Stimulated activated CD4-positive, alpha-beta T cell treated with anti-CD3 and anti-CD28 coated beads, Interleukin-1b, Interleukin-23, amount 100 ng/mL, for 48 hours (primary cell): ENCODE measurements at places on chromosomes 7 and 10.
A peak's percentile ranks its signal among the peaks of the same experiment; 100 is the strongest.

DNA sequence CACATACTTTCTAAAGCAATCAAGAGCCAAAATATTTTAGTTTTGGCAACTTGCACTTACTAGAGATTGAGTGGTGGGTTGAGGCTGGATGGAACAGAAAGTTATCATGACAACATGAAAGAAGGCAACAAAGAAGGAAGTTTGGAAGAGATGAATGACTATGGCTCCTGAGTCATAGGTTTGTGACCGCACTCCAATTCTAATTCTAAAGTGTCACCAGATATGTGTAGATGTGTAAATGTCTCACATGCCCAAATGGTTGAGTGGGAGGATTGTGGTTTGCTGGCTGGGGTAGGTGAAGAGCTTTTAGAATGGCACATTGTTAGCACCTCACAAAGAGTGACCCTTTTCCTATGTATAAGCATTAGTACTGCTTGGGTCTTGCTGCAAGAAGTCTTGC lies 20.2 kb downstream of the TAS2R16 start:
- DNase-seq: no peak

- DNase-seq: no peak
These were observed 47.4 kb upstream of the USP6NL start for GRCh38 chr10:11658801-11659368.

GRCh38 chr10:116654816-116655215 lies 34.1 kb downstream of the PNLIPRP2 start:
- DNase-seq: no peak

DNA sequence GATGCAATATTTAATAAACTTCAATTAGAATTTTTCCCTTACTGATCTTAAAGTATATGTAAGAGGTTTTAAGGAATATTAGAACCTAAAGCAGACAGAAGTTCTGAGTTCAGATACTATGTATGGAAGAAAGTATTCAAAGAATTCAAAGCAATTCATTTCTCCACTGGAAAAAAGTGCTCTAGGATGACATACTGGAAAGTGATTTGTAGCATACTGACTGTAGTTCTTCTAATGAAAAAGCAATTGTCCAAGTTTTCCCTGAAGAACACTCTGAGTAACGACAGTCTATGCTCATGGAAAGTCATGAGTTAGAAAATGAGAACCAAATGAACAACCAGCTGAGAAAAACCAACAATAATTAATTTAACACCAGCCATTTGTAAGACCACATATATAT lies 180.8 kb upstream of the SLC26A5 start:
- DNase-seq: no peak

GRCh38 chr10:43760514-43760913 lies 111.8 kb upstream of the ZNF32 start:
- no peak for DNase-seq

- DNase-seq: no peak
These were observed 82.1 kb downstream of the MTERF1 start for GRCh38 chr7:91798425-91798824.

DNA sequence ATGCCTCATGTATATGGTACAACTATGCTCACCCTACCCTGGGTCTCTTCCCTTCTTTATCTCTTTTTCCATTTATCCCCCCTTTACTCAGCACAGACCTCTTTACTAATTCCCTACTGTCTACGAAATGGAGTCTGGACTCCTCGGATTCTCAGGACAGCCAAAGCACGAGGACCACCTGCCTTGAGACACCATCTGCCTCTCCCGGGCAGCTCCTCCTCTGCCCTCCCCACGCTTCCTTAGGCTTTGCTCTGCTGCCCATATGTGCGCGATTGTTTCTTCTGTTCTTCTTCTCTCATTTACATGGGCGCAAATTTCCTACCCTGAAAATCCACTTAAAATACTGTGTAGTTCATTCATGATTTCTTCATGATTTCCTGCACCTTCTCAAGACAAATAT lies 62.7 kb upstream of the STK17A start:
- DNase-seq: no peak

DNA sequence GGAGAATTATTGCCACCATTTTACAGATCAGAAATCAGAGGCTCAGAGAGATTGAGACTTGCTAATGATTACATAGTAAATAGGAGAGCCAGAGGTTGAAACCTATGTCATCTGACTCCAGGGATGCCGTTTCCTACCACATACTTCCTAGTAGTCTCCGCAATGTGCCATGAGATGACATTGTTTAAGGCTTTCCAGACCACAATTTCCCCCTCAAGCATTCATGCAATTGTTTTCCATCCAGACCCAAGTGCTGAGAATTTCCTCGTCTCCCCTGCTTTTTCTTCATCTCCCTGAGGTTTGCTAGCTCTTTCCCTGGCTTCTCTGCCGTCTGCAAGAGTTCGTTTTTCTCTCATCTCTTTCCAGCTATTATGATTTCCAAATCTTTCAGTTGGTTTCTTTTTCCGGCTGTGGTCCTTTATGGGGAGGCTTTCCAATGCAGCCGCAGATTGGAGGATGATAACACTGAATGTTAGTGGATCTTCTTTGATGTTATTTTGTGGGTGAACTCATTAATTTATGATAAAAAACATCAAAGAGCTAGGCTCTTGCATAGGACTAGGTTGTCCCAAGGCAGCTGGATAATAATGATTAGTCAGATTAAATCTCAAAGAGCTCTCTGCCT lies 6.9 kb upstream of the GOLGA7B start:
- no peak for DNase-seq

GRCh38 chr7:158733775-158734494 lies 29.3 kb upstream of the NCAPG2 start:
- no peak for DNase-seq

DNA sequence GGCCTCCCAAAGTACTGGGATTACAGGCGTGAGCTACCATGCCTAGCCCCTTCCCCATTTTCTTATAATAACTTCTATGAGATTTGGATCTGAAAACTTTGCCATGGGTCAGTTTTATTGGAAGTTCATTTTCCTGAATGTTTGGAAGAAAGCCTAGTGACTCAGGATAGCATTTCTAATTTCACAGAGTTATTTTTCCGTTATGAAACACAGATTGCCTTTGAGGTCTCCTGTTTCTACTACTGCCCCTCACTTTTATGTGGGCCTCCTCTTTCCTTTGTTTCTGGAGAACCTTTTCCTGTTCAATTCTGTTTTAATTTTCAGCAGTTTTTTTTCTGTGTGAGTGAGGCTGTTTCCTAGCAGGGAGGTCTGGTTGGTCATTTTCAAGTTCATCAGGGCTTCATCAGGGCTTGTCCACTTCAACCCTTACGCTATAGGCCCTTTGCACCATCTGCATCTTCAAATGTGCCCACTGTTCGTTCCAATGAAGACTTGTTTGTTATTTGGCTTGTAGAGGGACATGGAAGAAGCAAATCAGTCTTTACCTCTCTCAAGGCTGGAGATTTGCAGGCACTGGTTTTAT lies 58.7 kb downstream of the BMPR1A start:
- DNase-seq: no peak

DNA sequence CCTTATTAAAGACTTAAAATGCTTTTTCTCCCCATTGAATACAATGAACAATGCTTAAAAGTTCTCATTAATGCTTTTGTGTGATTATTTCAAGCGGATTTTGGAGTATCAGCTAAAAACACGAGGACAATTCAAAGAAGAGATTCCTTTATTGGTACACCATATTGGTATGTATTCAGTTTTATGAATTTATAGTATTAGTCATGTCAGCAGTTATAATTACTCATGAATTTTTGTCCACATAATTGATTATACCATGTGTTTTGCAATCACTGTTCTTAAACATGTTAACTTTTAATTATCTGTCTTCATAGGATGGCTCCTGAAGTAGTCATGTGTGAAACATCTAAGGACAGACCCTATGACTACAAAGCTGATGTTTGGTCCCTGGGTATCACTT lies 31.9 kb downstream of the SLK start:
- DNase-seq: no peak

- DNase-seq: no peak
These were observed 7.4 kb downstream of the POT1 start for GRCh38 chr7:124922200-124922599.

DNA sequence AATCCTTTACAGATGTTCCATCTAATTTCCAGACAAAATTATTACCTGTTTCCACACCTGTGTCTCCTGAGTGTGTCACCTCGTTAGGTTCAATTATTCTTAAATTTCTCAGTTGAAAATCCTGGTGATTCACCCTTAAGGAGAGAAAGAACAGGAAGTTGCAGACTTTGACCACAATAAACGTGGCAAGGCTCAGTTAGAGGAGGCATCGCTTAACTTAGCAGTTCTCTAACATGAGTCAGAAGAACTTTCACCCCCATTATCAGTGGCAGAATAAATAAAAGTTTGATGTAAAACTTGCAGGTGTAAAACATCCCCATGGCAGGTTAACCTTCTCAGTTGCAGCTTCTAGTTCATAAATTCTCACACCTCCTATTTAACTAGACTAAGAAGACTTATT lies 8.3 kb downstream of the XPNPEP1 start:
- DNase-seq: peak; percentile 34

GRCh38 chr7:16098058-16098457 lies 323.3 kb downstream of the CRPPA start:
- DNase-seq: no peak

GRCh38 chr7:147903536-147904218 lies 686.9 kb upstream of the C7orf33 start:
- DNase-seq: no peak

DNA sequence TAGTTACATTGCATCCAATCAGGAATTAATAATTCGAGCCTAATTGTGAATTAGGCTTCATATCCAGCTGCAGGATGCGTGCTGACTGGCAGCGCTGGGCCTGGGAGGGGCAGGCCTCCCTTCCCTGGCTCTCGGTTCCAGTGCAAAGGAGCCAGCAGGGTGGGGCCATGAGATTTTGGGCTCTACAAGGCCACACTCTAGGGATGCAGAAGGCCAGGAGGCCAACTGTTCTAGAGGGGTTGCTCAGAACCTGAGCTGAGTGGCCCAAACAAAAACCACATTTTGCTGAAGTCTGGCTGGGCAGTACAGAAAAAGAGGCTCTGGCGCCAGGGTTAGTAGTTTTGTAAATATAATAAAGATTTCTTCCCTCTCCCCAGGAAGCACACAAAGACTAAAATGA lies 72.3 kb downstream of the CLEC2L start:
- no peak for DNase-seq

DNA sequence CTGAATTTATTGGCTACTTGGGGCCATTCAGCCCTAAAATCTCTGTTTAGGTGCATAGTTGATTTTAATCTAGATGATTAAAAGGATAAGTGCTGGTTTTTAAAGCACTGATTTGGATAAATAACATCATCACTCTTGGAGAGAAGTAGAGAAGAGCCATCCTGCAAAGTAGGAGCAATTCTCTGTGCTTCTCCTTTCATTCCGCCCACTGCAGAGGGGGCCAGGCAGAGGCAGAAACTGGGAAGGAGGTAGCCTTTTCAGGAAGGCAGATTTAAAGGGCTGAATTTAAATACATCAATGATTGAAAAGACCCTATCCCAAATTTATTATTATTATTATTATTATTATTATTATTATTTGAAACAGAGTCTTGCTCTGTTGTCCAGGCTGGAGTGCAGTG lies 14.1 kb downstream of the MAP3K8 start:
- no peak for DNase-seq

DNA sequence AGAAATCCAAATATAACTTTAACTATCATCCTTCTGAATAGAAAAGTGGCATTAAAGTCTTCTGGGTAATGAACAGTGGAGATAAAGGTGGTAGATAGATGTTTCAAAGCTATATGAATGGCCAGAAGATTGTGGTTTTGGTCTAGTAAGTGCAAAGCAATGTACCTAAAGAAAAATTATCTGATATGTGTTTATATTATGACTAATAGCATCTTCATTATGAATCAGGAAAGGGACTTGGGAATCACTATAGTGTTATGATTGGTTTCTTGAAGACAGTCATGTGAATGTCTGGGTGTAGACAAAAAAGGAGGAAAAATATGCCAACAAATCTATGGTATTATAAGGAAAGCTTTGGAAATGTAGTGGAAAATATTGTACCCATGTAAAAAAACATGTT lies 3.0 kb downstream of the ZNF518A start:
- no peak for DNase-seq

- DNase-seq: no peak
These were observed 25.5 kb upstream of the C10orf67 start for GRCh38 chr10:23370106-23370505.

DNA sequence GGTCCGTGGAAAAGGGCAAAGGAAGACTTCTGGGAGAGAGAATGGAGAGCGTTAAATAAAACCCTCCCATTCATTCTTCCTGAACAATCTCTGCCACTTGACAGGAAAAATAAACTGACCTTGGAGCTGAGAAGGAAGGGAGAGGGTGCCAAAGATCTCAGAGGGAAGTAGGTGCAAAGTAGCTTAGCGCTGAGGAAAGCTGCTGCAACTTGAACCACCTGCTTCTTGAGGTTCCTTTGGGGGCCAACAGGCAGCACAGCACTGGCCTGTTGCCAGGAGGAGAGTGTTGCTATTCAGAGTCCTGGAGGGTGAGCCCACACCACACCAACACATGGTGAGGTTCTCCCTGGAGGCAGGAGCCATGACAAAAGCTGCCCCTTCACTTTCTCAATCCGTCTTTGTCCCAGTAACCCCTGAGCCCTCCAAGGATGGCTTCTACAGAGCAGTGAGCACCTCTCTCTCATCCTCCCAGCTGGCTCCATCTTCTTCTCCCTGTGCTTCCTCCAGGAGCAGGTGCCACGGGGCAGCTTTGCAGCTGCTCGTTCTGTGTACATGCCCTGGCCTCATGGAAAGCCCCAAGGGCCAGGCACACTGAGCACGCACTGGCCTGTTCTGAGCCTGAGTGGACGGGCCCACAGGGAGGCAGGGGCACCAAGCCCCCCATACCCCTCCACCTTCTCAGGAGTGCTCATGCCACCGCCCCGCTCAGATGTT lies 101.3 kb downstream of the STRA8 start:
- no peak for DNase-seq

DNA sequence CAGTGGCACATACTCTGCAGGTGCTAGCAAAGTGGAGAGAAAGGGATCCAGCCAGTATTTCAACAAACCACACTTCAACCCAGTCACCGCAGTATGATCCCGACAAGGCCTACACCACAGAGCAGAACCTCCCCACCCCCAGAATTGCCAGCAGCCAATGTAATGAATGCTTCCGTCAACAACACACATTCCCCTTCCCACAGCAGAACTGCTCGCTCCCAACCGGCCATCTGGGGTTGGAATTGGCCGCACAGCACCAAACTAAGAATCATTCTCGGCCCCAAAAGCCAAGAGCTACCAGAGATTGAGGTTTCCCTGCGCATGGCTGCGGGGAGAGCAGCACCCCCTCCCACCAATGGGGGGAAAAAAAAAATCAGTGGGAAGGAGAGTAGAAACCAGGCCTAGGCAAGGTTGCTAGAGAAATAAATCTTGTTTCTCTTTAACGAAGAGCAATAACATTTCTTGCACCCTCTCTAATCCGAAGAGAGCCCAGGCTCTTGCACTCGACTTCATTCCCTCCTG lies 1.1 kb downstream of the WASL start:
- DNase-seq: peak; percentile 20
